ENCODE measurements at places on chromosomes 13 and 19.

GRCh38 chr13:75763512-75763911 is 127.4 kb downstream of the LMO7 start:
- no peak for DNase-seq

- no peak for DNase-seq
Observed at GRCh38 chr13:42654212-42654611, 80.3 kb downstream of the TNFSF11 start.

- DNase-seq: no peak
Observed at GRCh38 chr19:37963190-37963936, 56.4 kb downstream of the SIPA1L3 start.

DNA sequence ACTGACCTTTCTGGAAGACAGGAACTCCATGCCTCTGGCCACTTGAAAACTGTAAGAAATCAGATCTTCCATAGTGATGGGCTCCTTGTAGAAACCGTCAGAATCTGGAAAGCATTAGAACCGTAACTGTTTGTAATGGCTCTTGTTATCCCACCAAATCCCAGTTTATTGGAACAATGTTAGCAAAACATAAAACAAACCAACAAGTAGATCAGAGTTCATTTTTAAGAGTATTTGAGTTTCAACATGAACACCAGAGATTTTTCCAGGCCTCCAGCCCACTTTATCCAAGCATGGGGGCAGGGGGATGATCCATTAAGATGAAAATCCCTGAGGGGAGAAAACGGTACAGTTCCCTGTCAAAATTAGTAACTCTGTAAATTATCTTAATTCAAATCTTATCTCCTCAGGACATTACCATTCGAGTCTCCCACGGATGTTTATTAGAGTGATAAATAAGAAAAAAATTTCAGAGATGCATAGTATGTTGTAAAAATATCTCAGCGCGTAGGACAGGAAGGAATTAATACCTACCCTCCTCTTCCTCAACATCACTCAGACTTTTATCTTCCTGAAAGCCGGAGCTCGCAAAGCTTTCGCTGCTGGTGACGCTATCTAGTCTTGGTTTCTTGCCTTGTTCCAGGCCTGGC is 172.5 kb downstream of the FLT1 start:
- no peak for DNase-seq

DNA sequence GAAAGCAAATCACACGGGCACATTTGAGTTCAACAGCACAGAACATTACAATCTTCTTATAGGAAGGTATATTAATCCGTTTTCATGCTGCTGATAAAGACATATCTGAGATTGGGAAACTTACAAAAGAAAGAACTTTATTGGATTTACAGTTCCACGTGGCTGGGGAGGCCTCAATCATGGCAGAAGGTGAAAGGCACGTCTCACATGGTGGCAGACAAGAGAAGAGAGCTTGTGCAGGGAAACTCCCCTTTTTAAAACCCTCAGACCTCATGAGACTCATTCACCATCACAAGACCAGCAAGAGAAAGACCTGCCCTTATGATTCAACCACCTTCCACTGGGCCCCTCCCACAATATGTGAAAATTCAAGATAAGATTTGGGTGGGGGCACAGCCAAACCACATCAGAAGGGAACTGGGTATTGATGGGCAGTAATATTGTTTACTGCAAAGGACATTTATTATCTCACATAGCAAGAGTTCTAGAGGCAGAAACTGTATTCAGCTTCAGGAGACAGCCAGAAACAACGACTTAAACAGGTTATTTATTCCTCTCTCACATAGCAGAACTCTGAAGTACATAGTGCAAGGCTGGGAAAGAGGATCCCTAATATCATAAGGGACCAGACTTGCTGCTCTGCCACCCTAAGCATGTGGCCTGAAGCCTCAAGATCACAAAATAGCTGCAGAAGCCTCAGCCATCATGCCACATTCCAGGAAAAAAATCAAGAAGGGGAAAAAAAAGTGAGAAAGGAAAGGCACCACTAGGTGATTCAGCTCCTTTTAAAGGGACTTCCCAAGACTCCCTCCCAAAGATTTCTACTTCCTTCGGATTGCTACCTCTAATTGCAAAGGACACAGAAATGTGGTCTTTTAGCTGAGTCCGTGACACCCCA is 23.1 kb downstream of the FXYD5 start:
- no peak for DNase-seq

DNA sequence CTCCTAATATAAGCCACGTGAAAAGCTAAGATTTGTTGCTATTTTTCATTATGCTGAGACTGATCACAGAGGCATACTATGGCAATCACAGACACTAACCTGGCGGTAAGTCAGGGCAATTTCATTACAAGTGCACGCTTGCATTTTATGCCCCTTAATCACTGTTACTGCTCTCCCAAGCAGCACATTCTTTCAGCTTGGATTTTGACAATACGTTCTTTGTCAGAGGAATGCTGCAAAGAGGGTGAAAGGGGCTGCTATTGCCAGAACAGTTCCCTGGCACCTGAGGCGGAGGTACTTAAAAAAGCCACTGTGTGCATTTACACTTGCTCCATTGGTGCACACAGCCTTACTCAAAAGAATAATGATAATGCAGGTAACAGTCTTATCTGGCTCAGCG is 346.6 kb downstream of the RFC3 start:
- no peak for DNase-seq

- no peak for DNase-seq
Observed at GRCh38 chr19:49779731-49780555, 13.1 kb downstream of the AP2A1 start.

- DNase-seq: no peak
Observed at GRCh38 chr19:4909156-4909896, at the start of gene UHRF1. TSS of gene UHRF1 (plus strand) at chr19:4909501. CDS start at chr19:4910886, 1,385 bp downstream.

- DNase-seq: no peak
Observed at GRCh38 chr19:55642153-55643002, 1.1 kb upstream of the ZNF581 start.

GRCh38 chr13:90591260-90591926 is 756.1 kb upstream of the MIR17HG start:
- no peak for DNase-seq

DNA sequence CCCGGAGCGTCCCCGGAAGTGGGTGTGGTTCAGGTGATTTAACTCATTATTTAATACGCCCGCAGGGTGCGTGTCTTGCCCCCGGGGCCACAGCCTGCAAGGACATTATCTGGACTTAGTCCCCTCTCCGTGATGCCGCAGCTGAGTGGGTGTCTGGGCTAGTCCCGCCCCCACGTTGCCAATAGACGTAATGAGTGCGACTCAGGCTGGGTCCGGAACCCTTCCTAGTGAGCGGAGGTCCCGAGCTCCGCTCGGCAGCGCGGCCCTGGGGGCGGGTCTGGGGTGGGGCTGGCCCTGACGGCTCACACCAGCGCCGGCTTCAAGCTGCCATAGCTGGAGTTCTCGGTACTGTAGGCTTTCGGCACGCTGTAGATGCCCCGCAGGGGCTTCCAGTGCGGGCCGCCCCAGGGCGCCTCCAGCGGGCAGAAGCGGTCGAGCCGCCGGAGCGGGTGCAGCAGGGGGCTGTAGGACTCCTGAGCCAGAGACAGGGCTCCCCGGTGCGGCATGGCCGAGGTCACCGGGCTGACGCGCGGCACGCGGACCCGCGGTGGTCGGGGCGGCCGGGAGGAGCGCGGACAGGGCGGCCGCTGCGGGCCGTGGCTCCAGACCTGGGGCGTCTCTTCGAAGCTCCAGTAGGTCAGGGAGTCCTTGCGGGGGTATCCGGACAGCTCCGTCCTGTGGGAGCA is 918 bp upstream of the LHB start:
- no peak for DNase-seq

- no peak for DNase-seq
Observed at GRCh38 chr19:55836340-55836739, at the start of gene NLRP4. TSS of gene NLRP4 (plus strand) at chr19:55836540. CDS start at chr19:55852081, 15,541 bp downstream.

DNA sequence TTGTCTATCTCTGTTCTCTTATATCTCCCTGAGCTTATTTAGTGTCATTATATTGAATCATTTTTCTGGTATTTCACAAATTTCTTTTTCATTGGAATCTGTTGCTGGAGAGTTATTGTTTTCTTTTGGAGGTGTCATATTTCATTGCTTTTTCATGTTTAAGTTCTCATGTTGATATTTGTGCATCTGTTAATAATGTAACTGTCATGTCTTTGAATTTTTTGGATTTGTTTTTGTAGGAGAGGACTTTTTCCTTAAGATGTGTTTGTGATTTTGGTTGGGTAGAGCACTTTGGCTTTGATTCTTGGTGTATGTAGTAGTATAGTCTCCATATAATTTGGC is 64.0 kb downstream of the DNAJC3 start:
- DNase-seq: no peak

DNA sequence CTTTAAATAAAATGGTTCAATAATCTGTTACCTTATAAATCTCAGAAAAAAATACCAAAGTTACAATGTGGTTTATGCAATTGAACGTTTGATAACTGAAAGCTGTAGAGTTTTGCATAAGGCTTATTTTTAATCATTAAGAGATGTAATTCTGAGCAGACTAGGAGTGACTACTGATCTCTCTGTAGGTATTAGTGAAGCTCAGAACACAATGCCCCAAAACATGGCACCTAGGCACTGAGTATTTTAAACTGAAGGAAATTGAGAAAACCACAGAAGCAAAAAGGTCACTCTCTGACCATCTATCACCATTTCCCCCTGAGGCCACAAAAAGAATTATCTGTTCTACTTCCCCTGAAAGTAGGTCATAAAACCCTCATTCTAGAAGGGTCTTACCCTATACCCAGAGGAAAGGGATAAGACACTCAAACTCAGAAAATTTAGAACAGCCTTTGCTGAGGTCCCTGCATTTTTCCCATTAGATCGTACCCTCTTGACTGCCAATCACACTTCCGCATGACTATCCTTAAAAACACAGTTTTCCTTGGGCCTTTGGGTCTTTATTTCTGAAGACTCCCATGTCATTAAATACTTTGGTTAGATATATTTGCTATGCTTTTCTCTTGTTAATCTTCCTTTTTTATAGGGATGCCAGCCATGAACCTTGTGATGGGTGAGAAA is 158.1 kb downstream of the PCDH9 start:
- no peak for DNase-seq

DNA sequence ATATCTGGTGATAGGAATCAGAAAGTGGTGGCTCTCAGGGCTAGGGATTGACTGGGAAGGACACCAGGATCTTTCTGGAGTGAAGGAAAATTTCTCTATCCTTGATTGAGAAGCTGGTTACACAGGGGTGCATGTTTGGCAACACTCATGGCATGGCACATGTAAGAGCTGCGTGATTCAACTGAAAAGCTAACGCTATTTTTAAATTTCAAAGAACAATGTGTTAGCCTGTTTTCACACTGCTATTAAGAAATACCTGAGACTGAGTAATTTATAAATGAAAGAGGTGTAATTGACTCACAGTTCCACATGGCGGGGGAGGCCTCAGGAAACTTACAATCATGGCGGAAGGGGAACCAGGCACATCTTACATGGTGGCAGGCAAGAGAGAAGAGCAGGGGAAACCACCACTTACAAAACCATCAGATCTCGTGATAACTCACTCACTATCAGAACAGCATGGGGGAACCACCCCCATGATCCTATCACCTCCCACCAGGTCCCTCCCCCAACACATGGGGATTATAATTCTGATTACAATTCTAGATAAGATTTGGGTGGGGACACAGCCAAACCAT is 7.4 kb downstream of the SIGLEC8 start:
- no peak for DNase-seq

GRCh38 chr13:47546391-47547225 is 454.5 kb downstream of the SUCLA2 start:
- DNase-seq: no peak

- DNase-seq: no peak
Observed at GRCh38 chr13:108322206-108322824, 52.8 kb downstream of the TNFSF13B start.

- DNase-seq: no peak
Observed at GRCh38 chr19:40493778-40494177, 27.0 kb downstream of the SPTBN4 start.

DNA sequence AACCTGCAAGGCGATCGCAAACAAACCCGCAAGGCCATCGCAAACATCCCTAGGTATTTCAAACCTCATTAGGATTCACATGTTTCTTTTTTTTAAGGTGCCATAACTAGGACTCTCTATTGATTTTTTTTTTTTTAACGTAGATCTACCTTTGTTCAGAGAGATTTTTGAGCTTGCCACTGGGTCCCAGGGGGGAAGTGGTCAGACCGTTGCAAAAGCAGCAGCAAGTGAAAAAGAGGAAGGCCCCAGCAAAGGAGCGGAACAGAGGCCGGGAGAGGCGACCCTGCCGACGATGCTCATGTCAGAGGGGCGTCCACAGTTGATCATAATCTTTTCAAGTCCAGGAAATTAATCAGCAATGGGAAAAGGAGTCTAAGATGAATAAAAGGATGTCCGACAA is 32.7 kb upstream of the FLT1 start:
- no peak for DNase-seq

GRCh38 chr13:23965346-23965745 is 68.0 kb upstream of the C1QTNF9B start:
- no peak for DNase-seq

GRCh38 chr13:21050288-21051197 is 10.8 kb downstream of the LATS2 start:
- no peak for DNase-seq

DNA sequence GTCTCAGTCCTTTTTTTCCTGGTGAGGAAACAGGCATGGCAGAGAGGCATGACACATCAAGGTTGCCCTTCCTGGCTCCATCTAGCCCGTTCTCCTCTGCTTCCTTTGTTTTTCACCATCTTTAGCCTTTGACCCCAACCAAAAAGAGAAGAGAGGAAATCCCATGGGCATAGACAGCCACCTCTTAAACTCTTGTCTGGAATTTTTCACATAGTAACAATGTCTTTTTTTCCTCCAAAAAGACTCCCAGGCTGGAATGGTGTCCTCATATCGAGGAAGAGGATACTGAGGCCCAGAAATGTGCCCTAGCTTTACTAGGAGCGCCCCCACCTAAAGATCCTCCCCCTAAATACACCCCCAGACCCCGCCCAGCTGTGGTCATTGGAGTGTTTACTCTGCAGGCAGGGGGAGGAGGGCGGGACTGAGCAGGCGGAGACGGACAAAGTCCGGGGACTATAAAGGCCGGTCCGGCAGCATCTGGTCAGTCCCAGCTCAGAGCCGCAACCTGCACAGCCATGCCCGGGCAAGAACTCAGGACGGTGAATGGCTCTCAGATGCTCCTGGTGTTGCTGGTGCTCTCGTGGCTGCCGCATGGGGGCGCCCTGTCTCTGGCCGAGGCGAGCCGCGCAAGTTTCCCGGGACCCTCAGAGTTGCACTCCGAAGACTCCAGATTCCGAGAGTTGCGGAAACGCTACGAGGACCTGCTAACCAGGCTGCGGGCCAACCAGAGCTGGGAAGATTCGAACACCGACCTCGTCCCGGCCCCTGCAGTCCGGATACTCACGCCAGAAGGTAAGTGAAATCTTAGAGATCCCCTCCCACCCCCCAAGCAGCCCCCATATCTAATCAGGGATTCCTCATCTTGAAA is at the start of gene GDF15:
Gene GDF15 (plus strand): TSS at position 484 of the 868 bp plus-strand sequence. CDS start 32 bp downstream, at position 516.
- no peak for DNase-seq

DNA sequence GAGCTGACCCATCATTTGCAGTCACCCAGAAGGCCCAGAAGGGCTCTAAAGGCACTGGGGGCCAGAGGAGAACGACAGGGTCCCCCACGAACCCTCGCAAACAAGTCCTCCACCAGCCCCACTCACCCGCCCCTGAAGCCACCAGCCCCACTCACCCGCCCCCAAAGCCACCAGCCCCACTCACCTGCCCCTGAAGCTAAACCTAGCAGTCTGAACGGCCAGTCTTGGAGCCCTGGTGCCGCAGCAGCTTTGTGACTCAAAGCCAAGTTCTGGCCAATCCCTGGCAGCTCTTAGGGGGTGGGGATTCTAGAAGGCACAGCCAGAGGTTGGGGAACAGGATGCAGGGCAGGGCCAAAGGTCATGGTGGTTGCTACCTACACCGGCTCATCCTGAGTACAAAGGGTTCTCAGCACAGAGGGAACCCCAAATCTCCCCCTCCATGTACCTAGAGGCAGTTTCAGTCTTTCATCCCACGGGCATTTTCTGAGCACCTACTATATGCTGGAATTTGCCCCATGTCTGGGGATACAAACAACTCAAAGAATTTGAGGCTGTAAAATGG is at the start of gene IQCN:
Gene IQCN (minus strand): TSS at position 234 of the 562 bp plus-strand sequence. CDS start 4,974 bp downstream, outside the sequence.
- DNase-seq: no peak

Data from vagina (tissue), 2 donors.